SJCRH30 (cell line): ENCODE measurements at places on chromosomes 7 and 10. TPM values are rescaled to one million over a fixed set of nuclear protein-coding genes. Genes with fewer than 3 reads are reported as not detected.

DNA sequence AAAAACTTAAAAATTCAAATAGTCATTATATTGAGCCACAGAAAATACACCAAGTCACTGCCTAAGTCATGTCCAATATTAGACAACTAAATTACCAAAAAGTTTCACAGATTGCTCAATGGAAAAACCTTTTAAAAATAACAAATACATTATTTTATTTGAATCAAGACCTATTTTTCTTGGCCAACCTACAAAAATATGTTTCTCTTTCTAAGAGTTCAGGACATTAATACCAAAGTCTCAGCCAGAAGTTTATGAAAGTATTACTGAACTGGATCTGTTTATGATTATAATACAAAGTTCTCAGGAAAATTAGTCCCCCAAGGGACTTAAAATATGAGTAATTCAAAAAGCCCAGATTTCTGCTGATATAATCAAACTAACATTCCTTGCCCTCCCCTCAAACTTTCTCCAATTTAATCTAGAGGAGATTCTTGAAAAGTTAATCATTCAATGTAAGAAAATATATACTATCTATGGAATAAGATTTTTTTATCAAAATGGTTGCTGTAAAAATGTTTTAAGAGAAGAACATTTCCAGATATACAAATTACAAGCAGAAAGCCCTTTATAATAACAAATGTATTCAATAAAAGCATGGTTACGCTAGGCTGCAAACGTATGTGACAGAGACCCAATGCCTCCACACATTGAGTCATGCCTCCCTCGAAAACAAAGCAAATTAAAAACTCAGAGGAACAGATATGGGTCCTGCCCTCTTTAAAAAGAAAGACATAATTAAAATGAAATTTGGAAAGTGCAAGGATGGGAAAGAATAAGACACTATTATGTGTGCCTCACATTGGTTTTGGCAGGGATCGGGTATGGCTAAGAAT is 381.6 kb downstream of the PARD3 start:
- no peak overlapping the region for H3K4me3 ChIP-seq
- peaks cover 6% of the 10 kb centered on the region for H3K4me1 ChIP-seq
- H3K36me3 ChIP-seq: no peaks in the 10 kb centered on the region
- no peaks in the 10 kb centered on the region for H3K27me3 ChIP-seq

DNA sequence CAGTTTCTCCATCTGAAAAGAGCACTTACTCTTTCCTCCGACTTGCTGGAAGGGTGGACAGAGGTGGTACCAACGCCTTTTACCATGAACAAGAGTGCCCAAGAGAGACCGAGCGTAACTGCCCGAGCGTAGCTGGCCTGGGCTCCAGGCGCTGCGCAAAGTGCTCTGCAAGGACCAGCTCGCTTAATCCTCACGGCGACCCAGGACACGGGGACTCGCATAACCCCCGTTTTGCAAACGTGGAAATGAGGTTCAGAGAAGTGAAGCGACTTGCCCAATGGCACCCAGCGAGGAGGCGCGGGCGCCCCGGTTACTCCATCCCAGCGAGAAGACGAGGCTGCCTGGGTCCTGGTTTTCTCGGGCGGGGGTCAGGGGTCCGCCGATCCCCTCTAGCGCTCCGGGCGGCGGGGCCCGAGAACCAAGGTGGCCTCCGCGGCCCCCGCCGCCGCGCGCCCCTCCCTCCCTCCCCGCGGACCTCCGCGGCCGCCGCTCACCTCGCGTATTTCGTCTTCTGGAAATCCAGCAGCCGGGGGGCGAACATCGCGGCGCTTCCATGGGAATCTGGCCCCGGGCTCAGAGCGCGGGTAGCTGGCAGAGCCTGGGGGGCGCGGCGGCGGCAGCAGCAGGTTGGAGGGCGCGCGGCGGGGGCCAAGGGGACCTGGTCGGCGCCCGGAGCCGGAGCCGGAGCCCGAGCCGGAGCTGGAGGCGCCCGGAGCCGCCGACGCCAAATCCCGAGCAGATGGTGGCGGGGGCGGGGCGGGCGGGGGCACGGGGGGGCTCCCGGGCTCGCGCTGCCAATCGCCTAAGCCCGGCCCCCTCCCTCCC is at the start of gene MMD2:
Gene MMD2 (minus strand): TSS at position 711 of the 825 bp plus-strand sequence. CDS start 170 bp downstream, at position 541.
- no peaks in the 10 kb centered on the region for H3K4me1 ChIP-seq
- H3K27me3 ChIP-seq: no peaks in the 10 kb centered on the region; the same call in 1 of the 2 replicates
- H3K36me3 ChIP-seq: no peaks in the 10 kb centered on the region
- DNase-seq: no peak
- no peak within 1 kb of the TSS for H3K27ac ChIP-seq
- no peak within 1 kb of the TSS for H3K4me3 ChIP-seq

- DNase-seq: no peak
- no peak overlapping the region for H3K27ac ChIP-seq
- peaks cover 8% of the 10 kb centered on the region for H3K4me1 ChIP-seq
- no peak overlapping the region for H3K4me3 ChIP-seq
- H3K36me3 ChIP-seq: no peaks in the 10 kb centered on the region
- no peaks in the 10 kb centered on the region for H3K27me3 ChIP-seq
Observed at GRCh38 chr10:34722404-34722803, 92.7 kb downstream of the PARD3 start.

DNA sequence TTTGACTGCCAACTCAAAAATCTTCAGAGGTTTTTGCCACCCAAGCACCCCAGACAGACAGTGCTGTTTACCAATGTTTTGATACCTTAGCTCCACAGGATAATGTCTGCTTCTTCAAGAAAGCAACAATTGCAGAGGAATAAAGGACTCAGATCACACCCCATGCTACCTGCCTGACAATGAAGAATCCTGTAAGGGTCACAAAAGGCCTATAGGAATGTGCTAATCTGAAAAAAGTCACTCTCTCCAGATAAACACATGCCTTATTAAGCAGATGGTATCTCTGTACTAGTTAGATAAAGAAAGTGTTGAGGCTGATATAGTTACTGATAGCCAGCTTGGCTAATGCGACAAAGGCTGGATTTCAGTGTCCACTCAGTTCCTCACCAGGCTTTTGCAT is 1076.7 kb upstream of the SORCS1 start:
- no peak overlapping the region for H3K27ac ChIP-seq
- no peaks in the 10 kb centered on the region for H3K4me1 ChIP-seq
- H3K36me3 ChIP-seq: no peaks in the 10 kb centered on the region
- no peak for DNase-seq

GRCh38 chr7:131499801-131500200 is 56.6 kb downstream of the PODXL start:
- H3K4me1 ChIP-seq: peaks cover 4% of the 10 kb centered on the region; the same call in 1 of the 2 replicates
- no peak for DNase-seq
- H3K27ac ChIP-seq: no peak overlapping the region
- H3K27me3 ChIP-seq: no peaks in the 10 kb centered on the region

- H3K4me3 ChIP-seq: no peak overlapping the region
- no peaks in the 10 kb centered on the region for H3K36me3 ChIP-seq
- H3K27ac ChIP-seq: no peak overlapping the region
- H3K27me3 ChIP-seq: no peaks in the 10 kb centered on the region
Observed at GRCh38 chr7:51430480-51431086, 114.0 kb upstream of the COBL start.

Gene PRDX3
- total RNA-seq: 235 and 239 TPM in 2 replicates

- H3K36me3 ChIP-seq: no peaks in the 10 kb centered on the region
- H3K4me3 ChIP-seq: no peak overlapping the region
- H3K27me3 ChIP-seq: no peaks in the 10 kb centered on the region
- H3K27ac ChIP-seq: no peak overlapping the region
Observed at GRCh38 chr7:81664304-81664703, 105.5 kb downstream of the HGF start.

Gene ZDHHC16
- total RNA-seq: 50.4 and 53.3 TPM in 2 replicates

DNA sequence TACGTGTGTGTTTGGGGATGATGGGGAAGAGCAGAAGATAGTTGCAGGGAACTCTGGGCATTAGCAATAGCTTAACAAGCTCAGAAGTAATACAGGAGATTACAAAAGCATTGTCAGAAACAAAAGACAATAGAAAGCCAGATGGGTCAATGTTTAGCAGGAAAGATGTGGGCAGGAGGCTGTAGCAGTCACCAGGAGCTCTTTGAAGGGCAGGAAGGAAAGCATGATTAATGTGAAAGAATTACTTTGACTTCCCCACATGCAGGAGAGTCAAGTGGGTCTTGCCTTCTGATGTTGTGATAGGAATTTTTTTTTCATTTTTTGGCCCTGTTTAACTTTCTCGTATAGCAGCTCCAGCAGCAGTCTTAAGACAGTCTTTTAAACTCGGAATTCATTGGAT is 6.0 kb upstream of the SMNDC1 start:
- no peaks in the 10 kb centered on the region for H3K36me3 ChIP-seq
- H3K4me3 ChIP-seq: no peak overlapping the region
- H3K4me1 ChIP-seq: no peaks in the 10 kb centered on the region
- DNase-seq: no peak
- H3K27me3 ChIP-seq: no peaks in the 10 kb centered on the region

- H3K4me3 ChIP-seq: no peak overlapping the region
- no peak for DNase-seq
- no peak overlapping the region for H3K27ac ChIP-seq
Observed at GRCh38 chr10:98478430-98479222, 31.9 kb upstream of the HPS1 start.

DNA sequence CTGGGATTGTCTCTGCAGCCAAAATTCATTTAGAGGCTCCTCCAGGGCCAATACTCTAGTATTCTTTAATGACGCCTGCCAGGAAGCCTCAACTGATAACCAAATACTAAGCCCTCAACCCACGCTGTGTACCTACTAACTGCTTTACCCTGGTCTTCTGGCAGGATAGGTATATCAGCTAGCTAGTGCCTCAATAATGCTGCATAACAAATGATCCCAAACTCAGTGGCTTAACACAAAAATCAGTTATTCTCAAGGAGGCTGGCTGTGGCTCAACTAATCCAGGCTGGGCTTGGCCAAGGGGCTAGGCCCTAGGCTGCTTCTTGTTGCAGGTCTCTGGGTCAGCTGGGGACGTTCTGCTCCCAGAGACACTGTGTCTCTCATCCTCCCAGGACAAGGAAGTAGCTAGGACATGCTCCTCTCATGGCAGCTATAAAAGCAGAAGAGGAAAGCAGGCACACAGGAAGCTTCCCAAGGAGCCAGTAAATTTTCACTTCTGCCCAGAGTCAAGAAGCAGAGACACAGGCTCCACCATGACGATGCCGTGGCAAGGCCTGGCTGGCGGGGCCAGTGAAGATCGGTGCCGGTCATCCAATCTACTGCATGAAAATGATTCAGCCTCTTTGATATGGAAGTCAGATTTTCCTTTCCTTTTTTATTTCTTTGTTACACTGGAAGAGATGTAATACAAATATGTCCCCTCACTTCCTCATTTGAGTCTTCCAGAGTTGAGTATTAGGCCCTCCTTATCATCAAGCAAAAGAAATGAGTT is 28.6 kb upstream of the COL13A1 start:
- H3K36me3 ChIP-seq: no peaks in the 10 kb centered on the region
- no peak overlapping the region for H3K4me3 ChIP-seq
- H3K27me3 ChIP-seq: no peaks in the 10 kb centered on the region
- H3K4me1 ChIP-seq: peaks cover 14% of the 10 kb centered on the region
- no peak overlapping the region for H3K27ac ChIP-seq

- no peaks in the 10 kb centered on the region for H3K4me1 ChIP-seq
- no peaks in the 10 kb centered on the region for H3K36me3 ChIP-seq
- H3K27ac ChIP-seq: no peak overlapping the region
- no peak for DNase-seq
Observed at GRCh38 chr10:4063717-4064116, 278.7 kb upstream of the KLF6 start.

GRCh38 chr7:90587766-90588165 is 8.4 kb upstream of the CDK14 start:
- no peak overlapping the region for H3K4me3 ChIP-seq
- no peak overlapping the region for H3K27ac ChIP-seq
- no peaks in the 10 kb centered on the region for H3K4me1 ChIP-seq
- no peaks in the 10 kb centered on the region for H3K27me3 ChIP-seq
- no peaks in the 10 kb centered on the region for H3K36me3 ChIP-seq

GRCh38 chr7:111667488-111667887 is 105.2 kb upstream of the IMMP2L start:
- H3K27me3 ChIP-seq: no peaks in the 10 kb centered on the region
- no peak for DNase-seq
- peaks cover 4% of the 10 kb centered on the region; the same call in 1 of the 2 replicates for H3K4me1 ChIP-seq
- no peak overlapping the region for H3K27ac ChIP-seq
- H3K36me3 ChIP-seq: no peaks in the 10 kb centered on the region

DNA sequence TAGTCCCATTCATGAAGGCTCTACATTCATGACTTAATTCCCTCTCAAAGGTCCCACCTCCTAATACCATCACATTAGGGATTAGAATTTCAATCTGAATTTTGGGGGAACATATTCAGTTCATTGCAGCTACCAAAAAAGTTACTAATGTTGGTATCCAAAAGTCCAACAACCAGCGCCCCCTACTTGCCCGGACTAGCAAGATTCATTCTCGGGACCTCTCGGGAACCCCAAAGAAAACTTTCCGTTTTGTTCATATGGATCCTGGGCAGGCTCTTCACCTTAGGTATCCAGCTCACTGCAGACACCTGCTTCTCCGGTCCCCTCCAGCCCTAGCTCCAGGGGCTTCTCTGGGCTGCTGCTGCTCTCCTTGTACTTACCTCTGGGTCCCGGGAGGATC is 8.9 kb upstream of the GRK5 start:
- H3K27ac ChIP-seq: no peak overlapping the region
- H3K27me3 ChIP-seq: peaks cover 4% of the 10 kb centered on the region; the same call in 1 of the 2 replicates
- no peak overlapping the region for H3K4me3 ChIP-seq
- H3K4me1 ChIP-seq: peaks cover 10% of the 10 kb centered on the region
- DNase-seq: no peak
- H3K36me3 ChIP-seq: no peaks in the 10 kb centered on the region

DNA sequence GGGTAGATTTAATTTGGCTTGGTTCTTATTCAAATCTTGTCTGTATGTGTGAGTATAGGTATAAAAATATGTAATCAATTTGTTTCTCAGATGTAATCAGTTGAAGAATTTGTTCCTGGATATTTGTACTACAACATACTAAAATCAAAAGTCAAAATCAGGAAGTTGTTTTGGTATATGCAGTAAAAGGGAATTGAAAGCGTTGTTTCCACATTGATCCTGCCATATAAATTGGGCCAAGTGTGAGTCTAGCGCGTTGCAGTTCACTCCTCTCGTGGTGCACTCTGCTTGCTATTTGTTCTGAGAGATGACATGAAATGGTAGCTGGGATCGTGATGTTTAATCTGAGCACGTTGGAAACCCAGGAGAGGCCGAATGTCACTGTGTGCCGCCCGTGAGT is 55.9 kb downstream of the SHH start:
- H3K27me3 ChIP-seq: no peaks in the 10 kb centered on the region
- DNase-seq: no peak
- no peak overlapping the region for H3K4me3 ChIP-seq
- no peaks in the 10 kb centered on the region for H3K4me1 ChIP-seq
- no peak overlapping the region for H3K27ac ChIP-seq

DNA sequence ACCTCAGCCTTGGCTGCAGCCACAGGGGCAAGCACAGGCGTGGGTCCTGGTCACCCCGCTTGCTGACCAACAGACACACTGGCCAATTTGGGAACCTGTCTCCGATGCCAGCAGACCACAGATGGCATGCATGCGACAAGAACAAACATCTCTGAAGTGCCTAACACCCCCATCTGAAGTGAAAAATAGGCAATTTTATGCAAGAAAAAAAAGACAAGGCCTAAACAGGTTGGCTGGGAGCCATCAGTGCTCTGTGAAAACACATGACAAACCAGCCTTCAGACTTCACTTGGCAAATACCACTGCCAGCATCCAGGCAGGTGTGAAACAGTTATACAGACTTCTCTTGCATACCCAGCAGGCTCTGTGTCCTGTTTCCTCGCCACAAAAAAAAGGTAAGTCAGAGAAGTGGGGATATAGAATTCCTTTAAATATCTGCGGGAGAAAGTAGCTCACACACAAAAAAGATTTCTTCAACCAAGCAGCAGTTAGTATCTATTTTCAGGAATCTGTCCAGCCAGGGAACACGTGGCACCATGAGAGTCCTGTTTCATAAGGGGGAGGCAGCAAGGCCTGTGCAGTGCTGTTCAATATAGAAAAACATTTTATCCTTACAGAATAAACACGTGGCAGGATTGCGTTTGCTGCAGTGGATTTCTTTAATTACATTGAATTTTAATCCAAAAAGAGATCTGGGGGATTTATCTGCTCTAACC is 293.4 kb upstream of the MKLN1 start:
- H3K4me3 ChIP-seq: no peak overlapping the region
- DNase-seq: no peak
- no peak overlapping the region for H3K27ac ChIP-seq

Gene DGKI
- 0.05 TPM in 1 of 2 replicates, not detected in the other for total RNA-seq
